Fibroblast of the aortic adventitia (primary cell): ENCODE measurements at places on chromosomes 4 and X.
A peak's percentile ranks its signal among the peaks of the same experiment; 100 is the strongest.

DNA sequence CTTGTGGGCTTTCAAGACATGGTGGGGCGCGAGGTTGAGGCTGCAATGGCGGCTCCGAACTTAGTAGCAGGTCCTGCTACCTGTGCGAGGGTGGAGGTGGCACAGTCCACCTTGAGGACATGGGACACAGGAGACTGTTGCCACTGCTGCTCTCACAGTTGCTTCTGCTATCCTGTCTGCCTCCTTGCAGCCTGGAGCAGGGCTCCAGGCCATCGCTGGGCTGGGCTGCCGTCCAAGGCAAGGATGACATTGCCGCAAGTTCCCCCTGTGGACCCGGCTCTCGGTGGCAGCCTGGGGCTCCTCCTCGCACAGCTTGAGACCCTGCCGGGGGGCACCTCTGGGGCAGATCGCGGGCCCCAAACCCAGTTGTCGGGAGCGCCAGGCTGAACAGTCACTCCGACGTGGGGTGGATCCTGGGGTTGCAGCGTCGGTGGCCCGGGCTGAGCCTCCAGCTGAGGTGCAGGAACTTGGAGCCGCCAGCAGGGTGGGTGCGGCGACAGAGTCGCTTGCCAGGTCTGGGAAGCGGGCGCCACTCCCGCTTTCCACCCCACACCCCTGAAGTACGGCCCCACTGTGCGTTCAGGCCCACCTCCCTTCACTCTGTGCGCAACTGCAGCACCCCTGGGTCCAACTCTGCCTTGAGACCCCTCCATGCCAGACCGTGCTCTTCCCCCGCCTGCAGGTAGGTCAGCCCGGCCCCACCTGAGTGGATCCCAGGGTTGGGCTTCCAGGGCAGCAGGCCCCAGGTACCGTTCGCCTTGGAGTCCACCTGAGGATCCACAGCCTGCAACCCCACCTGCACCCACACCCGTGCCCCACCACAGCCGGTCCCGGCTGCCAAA, 192.7 kb upstream of the NUDT6 start:
- DNase-seq, result no peak

DNA sequence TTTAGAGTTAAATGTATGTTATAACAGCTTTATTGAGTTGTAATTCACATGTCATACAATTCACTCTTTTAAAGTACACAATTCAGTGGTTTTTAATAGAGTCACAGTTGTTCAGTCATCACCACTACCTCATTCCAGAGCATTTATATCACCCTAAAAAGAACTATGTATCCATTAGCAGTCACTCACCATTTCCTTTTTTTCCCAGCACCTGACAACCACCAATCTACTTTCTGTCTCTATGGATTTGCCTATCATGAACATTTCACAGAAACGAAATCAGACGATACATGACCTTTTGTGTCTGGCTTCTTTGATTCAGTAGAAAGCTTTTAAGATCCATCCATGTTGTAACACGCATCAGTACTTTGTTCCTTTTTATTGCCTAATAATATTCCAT, 52.9 kb upstream of the FRAS1 start:
- no peak for DNase-seq

DNA sequence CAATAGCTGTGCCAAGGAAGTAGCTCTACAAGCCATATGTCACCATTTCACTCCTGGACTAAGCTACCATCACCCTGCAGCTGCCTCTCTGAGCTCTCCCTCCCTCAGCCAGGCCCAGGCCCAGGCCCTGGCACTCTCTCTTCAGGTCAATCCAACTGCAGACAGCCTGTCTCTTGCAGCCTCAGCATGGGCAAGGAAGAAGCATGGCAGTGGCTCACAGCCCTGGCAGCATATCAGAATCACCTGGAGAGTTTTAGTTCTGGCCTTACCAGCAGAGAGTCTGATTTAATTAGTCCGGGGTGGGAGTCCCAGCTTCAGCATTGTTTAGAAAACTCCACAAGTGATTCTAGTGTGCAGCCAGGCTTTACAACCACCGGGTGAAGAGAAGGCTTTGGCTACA, 31.5 kb downstream of the NALF2 start:
- no peak for DNase-seq

- DNase-seq, result no peak
Observed at GRCh38 chr4:91319556-91320268, 984.1 kb upstream of the GRID2 start.

DNA sequence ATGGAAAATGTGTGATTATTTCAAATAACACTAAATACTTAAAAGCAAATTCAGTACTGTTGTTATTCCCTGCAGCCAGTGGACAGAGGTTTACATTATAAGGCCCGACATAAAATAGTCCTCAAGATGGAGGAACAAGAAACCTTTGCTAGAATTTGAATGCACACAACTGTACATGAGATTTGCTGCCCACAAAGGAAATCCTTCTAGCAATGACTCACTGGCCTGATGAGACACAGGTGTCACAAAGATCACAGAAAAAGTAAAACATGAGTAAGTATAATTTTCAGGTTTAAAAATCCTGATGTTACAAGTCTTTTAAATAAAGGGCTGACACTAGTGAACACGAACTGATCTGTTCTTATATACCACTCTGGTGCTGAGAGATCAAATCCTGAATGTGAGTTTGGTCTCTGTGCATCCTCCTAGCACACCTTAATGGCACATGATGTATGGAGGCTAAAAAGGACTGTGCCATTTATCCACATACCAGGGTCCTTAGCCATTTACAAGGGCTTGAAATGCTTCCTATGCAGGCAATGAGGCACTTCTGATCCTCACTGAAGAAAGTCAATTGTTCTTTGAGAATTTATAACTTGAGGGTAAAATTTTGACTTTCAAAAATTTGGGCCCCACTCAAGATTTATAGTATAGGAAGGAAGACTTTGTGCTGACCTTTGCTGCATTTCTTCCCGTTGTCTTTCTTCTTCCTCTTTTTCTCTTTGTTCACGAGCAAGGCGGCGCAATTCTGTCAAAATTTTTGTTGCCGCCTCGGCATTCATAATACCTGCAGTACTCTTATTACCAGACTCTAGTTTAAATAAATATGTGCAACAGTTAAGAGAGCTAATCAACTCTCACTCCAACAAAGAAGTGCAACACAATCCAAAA, 23.0 kb downstream of the MAP7D3 start:
- no peak for DNase-seq

- DNase-seq, result peak; percentile 90
Observed at GRCh38 chr4:5758741-5759140, 47.7 kb downstream of the EVC start.

- DNase-seq, result peak; percentile 42
Observed at GRCh38 chr4:80462621-80463091, 127.1 kb downstream of the CFAP299 start.
